A549 treated with AZD2906 at 1 μM for 4 hours (cell line): ENCODE measurements at places on chromosomes 16 and 17. TPM values are rescaled to one million over a fixed set of nuclear protein-coding genes. Genes with fewer than 3 reads are reported as not detected.

Gene SECTM1
- total RNA-seq: 1.4 to 2.6 TPM (median 2.1 TPM) in 5 replicates

Gene ATMIN
- 28.2 to 31.8 TPM (median 30.5 TPM) in 5 replicates for total RNA-seq

Gene DNAAF8
- 0.87 to 1.6 TPM (median 1.3 TPM) in 5 replicates for total RNA-seq

Gene CUEDC1
- total RNA-seq: 48.2 to 60.2 TPM (median 50.5 TPM) in 5 replicates

Gene SHBG
- 0.45 to 0.90 TPM (median 0.73 TPM) in 5 replicates for total RNA-seq

Gene PSMD3
- 149 to 177 TPM (median 171 TPM) in 5 replicates for total RNA-seq
